ENCODE measurements at places on chromosomes 3 and 15.

GRCh38 chr15:35470441-35470840 is 75.5 kb downstream of the DPH6 start:
- H3K27me3 ChIP-seq = no peaks in the 10 kb centered on the region
- no peak overlapping the region for H3K4me3 ChIP-seq
- DNase-seq = no peak
- no peak overlapping the region for H3K27ac ChIP-seq

DNA sequence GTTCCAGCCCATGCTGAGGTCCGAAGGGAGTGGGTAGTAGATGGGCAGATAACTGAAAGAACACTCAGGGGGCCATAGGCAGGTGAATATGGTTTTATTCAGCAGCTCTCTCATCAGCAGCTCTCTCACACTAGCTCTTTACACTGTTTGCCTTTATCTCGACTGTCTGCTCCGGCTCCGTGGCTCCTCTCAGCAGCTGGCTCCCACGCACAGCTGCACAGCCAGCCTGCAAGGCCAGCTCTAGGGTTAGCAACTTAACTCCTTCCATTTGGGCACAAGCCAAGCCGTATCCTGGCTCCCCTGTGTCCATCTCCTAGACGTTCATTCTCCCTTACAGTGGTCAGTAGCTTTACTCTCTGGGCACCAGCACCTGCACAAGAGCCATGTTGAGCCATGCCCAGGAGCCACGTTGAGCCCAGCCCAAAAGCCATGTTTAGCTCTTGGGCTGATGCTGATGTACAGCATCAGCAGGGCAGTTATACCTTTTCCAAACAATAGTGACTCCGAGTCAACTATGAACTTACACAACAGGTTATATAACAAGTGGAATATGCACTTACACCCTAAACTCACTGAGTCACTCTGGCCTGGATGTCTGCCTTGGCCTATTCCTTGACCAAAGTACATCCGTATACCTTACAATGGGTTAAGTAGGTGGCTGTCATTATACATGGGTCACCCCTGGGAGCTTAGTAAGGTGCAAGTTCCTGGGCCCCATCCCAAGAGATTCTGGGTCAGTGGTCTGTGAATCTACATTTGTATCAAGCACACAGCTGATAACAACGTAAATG is 34.6 kb upstream of the TOPAZ1 start:
- no peaks in the 10 kb centered on the region for H3K36me3 ChIP-seq
- DNase-seq = no peak
- no peak overlapping the region for H3K4me3 ChIP-seq

GRCh38 chr3:37907906-37908305 is 46.2 kb downstream of the CTDSPL start:
- no peak overlapping the region for H3K27ac ChIP-seq
- no peak overlapping the region for H3K4me3 ChIP-seq
- H3K4me1 ChIP-seq = peaks cover 31% of the 10 kb centered on the region

GRCh38 chr3:70822669-70823068 is 510.2 kb upstream of the MDFIC2 start:
- DNase-seq = no peak
- no peak overlapping the region for H3K27ac ChIP-seq
- H3K4me3 ChIP-seq = no peak overlapping the region
- H3K4me1 ChIP-seq = no peaks in the 10 kb centered on the region
- no peaks in the 10 kb centered on the region for H3K27me3 ChIP-seq

DNA sequence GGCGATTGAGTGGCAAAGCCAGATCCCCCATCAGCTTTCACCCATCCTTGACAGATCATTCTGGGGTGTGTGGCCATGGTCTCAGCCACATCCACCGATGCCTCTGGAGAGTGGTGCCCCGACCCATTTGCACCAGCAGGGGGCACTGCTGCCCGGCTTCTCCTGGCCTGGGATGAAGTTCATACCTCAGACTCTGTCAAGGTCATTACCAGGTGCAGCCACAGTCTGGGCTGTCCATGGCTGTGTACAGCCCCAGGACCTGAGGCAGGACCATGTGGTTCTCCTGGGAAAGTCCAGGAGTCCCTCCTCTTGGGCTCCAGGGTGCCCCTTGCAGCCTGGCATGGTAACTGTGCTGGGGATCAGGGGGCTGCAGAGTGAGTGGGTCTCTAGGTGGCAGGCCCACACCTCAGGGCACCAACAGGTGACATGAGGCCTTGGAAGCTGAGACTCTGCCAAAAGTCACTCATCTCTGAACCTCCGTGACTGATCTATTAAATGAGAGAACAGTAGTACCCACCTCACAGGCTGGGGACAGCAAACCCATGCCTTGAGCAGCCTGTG is 67.2 kb downstream of the CACNA2D2 start:
- no peaks in the 10 kb centered on the region for H3K27me3 ChIP-seq
- no peak overlapping the region for H3K27ac ChIP-seq
- no peaks in the 10 kb centered on the region for H3K4me1 ChIP-seq
- no peak for DNase-seq
- H3K36me3 ChIP-seq = no peaks in the 10 kb centered on the region

DNA sequence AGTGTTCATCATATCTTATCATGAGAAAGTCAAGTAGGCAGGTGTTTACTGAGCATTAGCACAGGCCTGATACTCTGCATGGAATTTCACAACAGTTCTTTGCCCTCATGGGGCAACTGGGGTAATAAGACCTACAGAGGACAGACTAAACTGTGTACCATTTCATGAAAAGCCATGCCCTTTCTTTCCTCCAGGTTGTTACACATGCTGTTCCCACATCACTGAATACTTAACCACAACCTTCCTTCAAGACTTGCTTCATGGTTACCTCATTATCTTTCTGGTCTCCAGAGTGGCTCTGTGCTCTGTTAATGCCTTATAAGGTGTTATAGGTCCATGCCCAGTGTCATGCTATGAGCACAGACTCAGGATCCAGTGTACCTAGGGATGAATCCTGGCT is 28.2 kb upstream of the RSL24D1 start:
- H3K4me1 ChIP-seq = no peaks in the 10 kb centered on the region
- no peak overlapping the region for H3K4me3 ChIP-seq
- no peak overlapping the region for H3K27ac ChIP-seq

- no peaks in the 10 kb centered on the region for H3K36me3 ChIP-seq
- H3K27ac ChIP-seq = no peak overlapping the region
- no peak for DNase-seq
- H3K4me1 ChIP-seq = no peaks in the 10 kb centered on the region
Observed at GRCh38 chr15:67690936-67691335, 134.4 kb upstream of the SKOR1 start.

DNA sequence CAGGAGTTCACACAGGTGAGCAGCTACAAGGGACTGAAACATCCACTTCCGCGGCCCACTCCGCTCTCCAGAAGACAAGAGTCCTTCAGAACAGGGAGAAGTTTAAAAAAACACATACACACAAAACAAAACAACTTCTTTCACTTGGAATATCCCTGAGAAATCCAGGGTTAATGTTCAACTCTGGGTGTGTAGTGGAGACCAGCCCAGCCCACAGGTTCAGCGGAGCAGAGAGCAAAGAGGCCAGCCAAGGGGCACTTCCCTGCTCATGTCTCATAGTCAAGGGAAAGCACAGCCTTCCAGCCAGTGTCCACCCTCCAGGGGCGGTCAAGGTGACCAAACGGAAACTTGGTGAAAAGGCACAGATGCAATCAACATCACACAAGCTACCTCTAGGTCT is 41.6 kb downstream of the WNT5A start:
- H3K27ac ChIP-seq = no peak overlapping the region
- no peaks in the 10 kb centered on the region for H3K27me3 ChIP-seq
- no peaks in the 10 kb centered on the region for H3K36me3 ChIP-seq
- DNase-seq = no peak
- no peak overlapping the region for H3K4me3 ChIP-seq

- no peak for DNase-seq
- H3K27ac ChIP-seq = no peak overlapping the region
- peak overlapping the region; percentile 77 for H3K4me3 ChIP-seq
Observed at GRCh38 chr3:184380627-184381260, 890 bp downstream of the CHRD start.

DNA sequence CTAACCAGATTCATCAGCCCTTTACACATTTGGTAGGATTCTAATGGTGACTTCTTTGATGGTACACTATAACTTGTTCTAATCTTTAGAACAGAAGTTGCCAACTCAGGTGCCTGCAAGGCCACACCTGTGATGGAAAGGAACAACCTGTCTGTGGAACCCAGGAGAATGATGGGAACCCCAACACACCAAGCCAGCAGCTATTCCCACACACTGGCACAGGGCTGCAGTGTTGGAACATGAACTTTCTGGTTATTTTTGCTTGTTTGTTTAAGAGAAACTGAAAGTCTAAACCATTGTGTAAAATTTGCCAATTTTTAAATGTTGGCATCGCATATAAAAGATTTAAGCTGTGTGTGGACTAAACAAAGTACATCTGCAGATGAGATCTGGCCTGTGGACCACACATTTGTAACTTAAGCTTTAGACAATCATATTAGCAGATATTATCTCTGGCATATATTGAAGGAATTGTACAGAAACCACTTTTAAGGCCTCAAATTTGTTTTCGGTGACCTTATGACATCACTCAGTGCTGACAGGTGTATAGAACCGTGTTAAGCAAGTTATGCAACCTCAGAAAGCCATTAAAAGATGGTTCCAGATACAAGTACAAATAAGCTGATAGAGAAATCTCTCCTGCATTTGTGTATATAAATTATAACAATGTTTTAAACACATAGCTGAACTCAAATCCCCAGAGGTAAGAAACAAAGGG is 242.9 kb downstream of the SLC9A9 start:
- DNase-seq = no peak
- H3K36me3 ChIP-seq = no peaks in the 10 kb centered on the region
- no peaks in the 10 kb centered on the region for H3K4me1 ChIP-seq
- no peaks in the 10 kb centered on the region for H3K27me3 ChIP-seq
- H3K27ac ChIP-seq = no peak overlapping the region

DNA sequence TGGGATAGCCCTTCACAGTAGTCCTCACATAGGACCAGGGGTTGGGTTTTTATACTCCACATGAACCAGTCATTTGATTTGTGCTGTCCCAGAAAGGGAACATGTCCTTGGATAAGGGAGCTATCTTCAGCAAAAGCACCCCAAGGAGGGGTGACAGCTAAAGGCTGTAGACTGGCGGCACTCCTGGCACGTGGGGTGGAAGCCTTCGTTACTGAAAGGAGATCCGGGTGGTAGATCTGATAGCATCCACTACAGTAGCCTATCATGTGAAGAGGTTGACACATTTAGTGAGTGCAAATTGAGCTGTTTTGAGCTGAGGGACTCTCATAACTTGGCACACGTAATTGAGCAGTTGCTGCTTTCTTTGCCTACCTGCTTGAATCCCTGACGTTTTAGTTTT is 588.8 kb upstream of the GOLIM4 start:
- no peaks in the 10 kb centered on the region for H3K36me3 ChIP-seq
- H3K4me3 ChIP-seq = no peak overlapping the region
- no peak for DNase-seq
- no peaks in the 10 kb centered on the region for H3K4me1 ChIP-seq
- no peaks in the 10 kb centered on the region for H3K27me3 ChIP-seq
- H3K27ac ChIP-seq = no peak overlapping the region

- no peak overlapping the region for H3K4me3 ChIP-seq
- no peak overlapping the region for H3K27ac ChIP-seq
- H3K4me1 ChIP-seq = no peaks in the 10 kb centered on the region
- no peak for DNase-seq
- H3K27me3 ChIP-seq = no peaks in the 10 kb centered on the region
Observed at GRCh38 chr3:83216919-83217594, 1455.6 kb upstream of the GBE1 start.

GRCh38 chr3:143070977-143071551 is 48.5 kb upstream of the CHST2 start:
- H3K27ac ChIP-seq = no peak overlapping the region
- no peaks in the 10 kb centered on the region for H3K36me3 ChIP-seq
- H3K4me3 ChIP-seq = no peak overlapping the region
- DNase-seq = no peak
- no peaks in the 10 kb centered on the region for H3K27me3 ChIP-seq
- no peaks in the 10 kb centered on the region for H3K4me1 ChIP-seq

DNA sequence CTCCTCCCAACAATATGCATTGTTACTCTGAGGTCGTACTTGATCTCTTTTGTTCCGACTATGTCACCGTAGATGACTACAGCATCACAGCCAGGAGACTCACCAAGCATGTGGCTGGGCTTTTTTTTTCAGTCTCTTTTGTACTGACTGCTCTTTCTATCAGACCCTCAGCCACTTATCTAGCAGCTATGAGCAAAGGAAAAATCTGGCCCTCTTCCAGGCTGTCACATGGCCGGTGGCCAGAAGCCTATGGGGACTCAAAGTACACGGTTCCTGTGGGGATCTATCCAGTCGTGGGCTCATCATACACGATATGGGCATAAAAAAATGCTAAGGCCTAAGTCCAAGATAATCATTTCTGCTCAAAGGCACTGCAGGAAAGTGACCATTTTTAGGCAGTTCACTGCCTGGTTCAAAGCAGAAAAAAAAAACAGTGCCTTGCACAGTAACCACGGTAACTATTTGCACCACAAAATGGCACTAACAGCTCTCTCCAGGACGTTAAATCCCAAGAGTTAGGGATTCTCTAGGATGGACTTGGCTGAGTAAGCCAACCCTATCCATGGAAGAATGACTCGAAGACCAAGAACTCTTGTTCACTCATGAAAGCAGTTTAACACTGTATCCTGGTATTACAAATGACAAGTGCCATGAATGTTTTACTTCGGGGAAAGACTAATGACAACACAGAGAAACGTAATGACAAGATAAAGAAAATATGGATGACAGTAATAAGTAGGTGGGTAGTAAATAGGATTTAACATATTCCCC is 50.3 kb downstream of the SHQ1 start:
- no peaks in the 10 kb centered on the region for H3K4me1 ChIP-seq
- H3K27ac ChIP-seq = no peak overlapping the region
- no peak for DNase-seq
- no peaks in the 10 kb centered on the region for H3K27me3 ChIP-seq

DNA sequence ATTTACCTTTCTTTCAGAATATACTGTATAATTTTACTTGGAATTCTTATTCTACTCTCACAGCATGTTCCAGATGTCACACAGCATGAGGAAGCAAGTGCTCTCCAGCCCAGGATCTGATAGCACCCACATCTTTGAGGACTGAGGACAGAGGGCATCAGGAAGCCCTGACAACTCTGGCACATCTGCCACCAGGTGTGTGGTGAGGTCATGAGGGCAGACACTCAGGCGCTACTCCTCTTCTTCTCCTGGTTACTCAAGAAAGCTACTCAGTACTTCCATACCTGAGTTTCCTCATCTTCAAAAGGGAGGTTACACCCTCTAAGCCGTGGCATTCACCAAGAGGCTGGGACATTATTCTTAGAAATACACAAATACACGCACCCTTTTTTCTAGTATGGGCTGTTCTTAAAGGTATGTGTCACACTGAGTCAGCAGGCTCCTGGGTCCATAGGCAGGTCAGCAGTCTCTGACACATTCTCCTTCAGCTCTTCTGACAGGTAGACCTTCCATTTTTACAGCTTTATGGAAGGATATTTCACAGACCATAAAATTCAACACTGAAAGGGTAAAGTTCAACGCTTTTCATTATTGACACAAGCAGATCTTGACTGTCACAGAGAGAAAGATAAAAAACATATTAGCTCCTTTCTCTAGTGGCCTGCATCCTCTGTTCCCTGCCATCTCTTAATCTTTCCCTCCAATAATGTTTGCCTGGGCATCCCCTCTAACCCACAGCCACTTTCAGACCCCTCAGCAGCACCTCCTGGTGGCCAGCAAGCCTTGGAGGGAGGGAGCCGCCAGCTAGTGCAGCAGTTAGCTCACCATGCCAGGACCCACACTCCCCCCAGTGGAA is 103.2 kb upstream of the TJP1 start:
- no peaks in the 10 kb centered on the region for H3K27me3 ChIP-seq
- peaks cover 3% of the 10 kb centered on the region for H3K4me1 ChIP-seq
- no peak overlapping the region for H3K4me3 ChIP-seq
- peak overlapping the region; percentile 37 for H3K27ac ChIP-seq

- no peaks in the 10 kb centered on the region for H3K27me3 ChIP-seq
- no peak for DNase-seq
- H3K4me1 ChIP-seq = no peaks in the 10 kb centered on the region
- no peak overlapping the region for H3K27ac ChIP-seq
- H3K4me3 ChIP-seq = no peak overlapping the region
Observed at GRCh38 chr15:91898843-91899242, 45.3 kb downstream of the SLCO3A1 start.

Measured in ascending aorta (tissue), 2 donors.